ENCODE measurements at places on chromosomes 12 and 14.

DNA sequence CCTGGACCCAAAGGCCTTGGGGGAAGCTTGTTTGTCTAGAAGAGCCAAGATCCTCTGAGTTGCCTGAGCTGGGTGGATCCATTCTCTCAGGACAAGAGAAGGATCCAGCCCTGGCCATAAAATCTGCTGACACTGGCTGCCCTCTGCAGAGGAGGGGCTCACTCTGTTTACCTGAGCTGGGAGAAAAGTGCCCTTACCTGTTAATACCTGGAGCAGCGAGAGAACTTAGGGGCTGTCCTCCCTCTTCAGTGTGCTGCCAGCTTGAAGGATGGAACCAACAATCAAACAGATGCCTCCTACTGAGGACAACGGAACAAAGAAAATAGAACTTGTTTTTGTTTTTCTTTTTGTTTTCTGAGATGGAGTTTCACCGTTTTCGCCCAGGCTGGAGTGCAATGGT, 7.3 kb upstream of the KRT7 start:
- DNase-seq: no peak

- no peak for DNase-seq
These were observed 627 bp downstream of the HOXC8 start for GRCh38 chr12:54009171-54010052.

DNA sequence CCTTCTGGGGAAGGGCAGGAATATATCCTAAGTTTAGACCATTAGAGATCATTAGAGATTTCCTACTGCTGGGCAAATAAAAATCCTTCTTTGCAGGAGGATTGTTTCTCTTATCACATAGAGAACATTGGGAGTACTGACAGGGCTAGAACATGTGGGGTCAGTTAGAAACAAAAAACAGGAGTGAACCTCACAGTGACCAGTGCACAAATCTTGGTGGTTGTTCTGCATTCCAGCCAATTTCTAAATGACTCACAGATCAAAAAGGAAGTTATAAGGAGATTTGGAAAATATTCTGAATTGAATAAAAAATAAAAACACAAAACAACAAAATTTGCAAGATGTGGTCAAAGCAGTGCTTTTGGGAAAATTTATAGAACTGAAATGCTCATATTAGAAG, 118.8 kb downstream of the LLPH start:
- DNase-seq: no peak

DNA sequence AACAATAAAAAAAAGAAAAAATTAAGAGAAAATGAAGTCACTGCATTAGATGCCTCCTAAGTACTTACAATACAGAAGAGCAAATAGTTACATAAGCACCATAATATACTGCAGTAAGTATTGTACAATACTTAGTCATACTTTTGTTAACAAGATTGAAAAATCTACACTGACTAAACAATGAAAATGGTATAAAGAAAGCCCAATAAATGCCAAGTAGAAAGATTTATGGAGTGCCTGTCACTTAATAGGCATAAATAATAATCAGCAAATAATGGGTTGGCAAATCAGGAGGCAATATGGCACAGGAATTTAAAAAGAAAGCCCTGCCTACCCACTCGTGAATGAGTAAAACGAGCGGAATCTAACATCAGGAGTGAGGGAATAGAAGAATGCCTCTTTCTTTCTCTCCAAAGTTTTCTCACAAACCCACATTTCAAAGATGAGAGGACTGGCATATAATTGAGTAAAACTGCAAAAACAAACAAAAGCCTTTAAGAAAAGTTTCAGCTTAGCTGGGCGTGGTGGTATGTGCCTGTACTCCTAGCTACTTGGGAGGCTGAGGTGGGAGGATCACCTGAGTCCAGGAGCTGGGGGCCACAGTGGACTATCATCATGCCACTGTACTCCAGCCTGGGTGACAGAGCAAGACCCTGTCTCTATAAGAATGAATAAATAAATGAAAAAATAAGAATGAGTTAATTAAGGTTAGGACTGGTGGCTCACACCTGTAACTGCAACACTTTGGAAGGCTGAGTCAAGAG, 36.1 kb downstream of the CRY1 start:
- no peak for DNase-seq

DNA sequence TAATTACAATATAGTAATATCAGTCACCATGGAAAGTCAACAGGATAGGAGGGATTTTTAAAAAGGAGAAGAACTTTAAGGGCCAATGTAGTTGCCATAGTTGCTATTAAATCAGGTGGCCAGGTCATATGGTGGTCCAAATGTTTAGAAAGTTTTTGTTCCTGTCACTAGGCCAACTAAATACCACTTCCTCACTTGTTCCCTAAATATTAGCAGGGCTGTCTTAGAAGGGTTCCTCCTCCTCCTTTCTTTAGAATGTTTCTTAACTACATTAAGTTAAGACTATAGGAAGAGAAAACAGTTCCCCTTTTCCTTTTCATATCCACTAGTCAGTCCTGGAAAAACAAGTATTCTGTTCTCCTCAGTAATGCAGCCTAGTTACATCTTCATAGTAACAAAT, 50.3 kb downstream of the MON2 start:
- no peak for DNase-seq

GRCh38 chr14:99986396-99986795, 78.8 kb upstream of the EVL start:
- no peak for DNase-seq

DNA sequence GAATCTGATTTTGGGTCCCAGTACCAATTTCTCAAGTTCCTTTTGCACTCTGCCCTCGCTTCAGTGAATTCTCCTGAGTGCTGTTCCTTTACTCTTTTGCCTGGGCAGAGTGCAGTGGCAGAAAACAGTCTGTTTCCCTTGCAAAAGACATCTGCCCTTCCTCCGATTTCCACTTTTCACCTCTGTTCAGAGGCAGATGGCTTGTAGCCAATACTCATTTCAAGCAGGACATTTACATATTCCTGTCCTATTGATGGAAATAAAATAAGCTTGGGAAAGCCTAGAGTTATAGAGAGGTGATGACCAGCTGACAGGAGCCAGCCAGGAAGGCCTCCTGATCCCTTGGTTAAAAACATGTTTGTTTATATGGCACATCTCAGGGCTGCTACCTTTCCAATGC, 111.0 kb downstream of the SLC8A3 start:
- DNase-seq: no peak

- no peak for DNase-seq
These were observed 73.2 kb downstream of the IPO8 start for GRCh38 chr12:30622509-30622908.

DNA sequence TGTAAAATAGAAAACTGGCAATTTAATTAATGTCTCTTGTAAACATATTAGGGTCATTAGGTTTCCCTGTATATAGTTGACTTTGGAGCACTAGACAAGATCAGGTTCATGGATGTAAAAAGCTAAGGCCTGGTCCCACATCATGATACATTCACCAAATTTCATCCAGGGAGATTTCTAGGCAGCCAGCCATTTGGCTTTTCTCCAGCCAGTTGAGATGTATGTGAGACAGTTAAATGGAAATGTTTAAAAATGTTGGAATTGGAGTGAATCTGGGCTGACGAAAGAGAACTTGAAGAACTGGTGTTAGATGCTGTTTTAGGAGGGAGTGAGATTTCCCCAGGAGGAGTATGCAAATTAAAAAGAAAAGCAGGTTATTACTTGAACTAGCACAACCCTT, 41.8 kb upstream of the CLEC14A start:
- no peak for DNase-seq

DNA sequence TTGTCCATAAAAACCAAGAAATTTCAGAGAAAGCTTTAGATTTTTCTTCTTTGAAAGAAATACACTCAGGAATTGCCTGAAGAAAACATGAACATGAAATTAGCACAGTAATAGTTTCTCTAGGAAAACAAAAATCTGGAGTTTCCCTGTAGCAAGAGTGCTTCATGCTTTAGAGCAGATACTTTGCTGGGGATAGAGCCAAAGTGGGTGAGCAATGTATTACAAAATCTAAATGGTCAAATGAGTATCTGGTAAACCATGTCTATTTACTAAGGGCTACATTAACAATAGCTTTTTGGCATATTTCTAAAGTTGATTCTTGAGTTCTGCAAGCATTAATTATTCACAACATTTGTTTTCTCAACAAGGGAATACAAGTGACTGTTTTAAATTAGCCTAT, 26.2 kb downstream of the AVPR1A start:
- DNase-seq: no peak

Measured in COR-L47 (cell line).